ENCODE measurements at places on chromosomes 12 and 14. TPM values are rescaled to one million over a fixed set of nuclear protein-coding genes. Genes with fewer than 3 reads are reported as not detected.

The RASSF9 gene
- total RNA-seq, result 0.23 TPM

The SLCO1C1 gene
- total RNA-seq, result not detected

The TEX22 gene
- 0.04 TPM for total RNA-seq

The GPN3 gene
- total RNA-seq, result 50.3 TPM

The STON2 gene
- total RNA-seq, result 6.3 TPM

The TCL1B gene
- not detected for total RNA-seq

The NGB gene
- not detected for total RNA-seq

The GLS2 gene
- not detected for total RNA-seq

The SAMD15 gene
- 2.1 TPM for total RNA-seq

The MYF6 gene
- not detected for total RNA-seq

The PPFIA2 gene
- total RNA-seq, result 0.33 TPM

The CACNB3 gene
- total RNA-seq, result 15.1 TPM

The PCED1B gene
- total RNA-seq, result 1.1 TPM

The ATXN3 gene
- total RNA-seq, result 31.0 TPM

The MYO1H gene
- not detected for total RNA-seq

The CD27 gene
- not detected for total RNA-seq

The TTC9 gene
- total RNA-seq, result 0.88 TPM

The LRFN5 gene
- 0.29 TPM for total RNA-seq

The GPR84 gene
- total RNA-seq, result not detected

The FAM186B gene
- total RNA-seq, result 3.8 TPM

Data from H4 (cell line).